ENCODE measurements at places on chromosomes 1 and 21. TPM values are rescaled to one million over a fixed set of nuclear protein-coding genes. Genes with fewer than 3 reads are reported as not detected.

- DNase-seq: no peak
Measured at GRCh38 chr1:156146769-156147405, 6.5 kb upstream of the SEMA4A start.

DNA sequence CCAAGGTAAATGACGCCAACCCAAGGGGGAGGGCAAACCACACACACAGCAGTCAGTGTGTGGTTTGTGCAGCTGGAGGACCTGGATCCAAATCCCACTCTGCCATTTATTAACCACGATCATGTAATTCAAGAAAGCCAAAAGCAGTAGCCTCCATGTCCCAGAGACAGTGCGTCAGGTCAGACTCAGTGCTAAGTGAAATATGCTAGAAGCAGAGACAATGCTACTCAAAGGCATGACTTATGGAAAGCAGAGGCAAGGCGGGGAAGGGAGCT, 13.6 kb downstream of the TTC39A start:
- DNase-seq: no peak

The FAM177B gene
- 38.4 TPM for polyA plus RNA-seq

The CRYBG2 gene
- polyA plus RNA-seq: 0.87 TPM

The ODF2L gene
- polyA plus RNA-seq: 24.5 TPM
